SHP77 treated with DMSO at 0.1 percent for 48 hours (cell line): ENCODE measurements at places on chromosomes 4 and X.

GRCh38 chr4:39936565-39937418 is 40.9 kb downstream of the PDS5A start:
- no peak for DNase-seq

DNA sequence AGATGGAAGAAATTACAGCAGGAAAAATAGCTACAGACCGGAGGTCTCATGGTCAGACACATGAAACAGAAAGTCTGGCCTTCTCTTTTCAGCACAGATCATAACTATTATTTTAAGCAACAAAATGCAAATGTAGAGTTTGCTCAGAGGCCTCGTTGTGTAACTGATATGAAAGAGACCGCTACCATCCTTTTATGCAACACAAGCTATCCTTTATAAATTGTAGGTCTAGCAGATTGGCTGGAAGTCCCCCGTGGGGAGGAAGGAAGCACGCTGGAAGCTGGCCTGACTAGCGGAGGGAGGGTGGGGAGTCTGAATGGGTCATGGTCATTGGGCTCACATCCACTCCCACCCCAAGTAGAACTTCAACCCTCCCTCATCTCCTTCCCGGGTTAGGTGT is 27.7 kb downstream of the DMP1 start:
- DNase-seq: no peak

DNA sequence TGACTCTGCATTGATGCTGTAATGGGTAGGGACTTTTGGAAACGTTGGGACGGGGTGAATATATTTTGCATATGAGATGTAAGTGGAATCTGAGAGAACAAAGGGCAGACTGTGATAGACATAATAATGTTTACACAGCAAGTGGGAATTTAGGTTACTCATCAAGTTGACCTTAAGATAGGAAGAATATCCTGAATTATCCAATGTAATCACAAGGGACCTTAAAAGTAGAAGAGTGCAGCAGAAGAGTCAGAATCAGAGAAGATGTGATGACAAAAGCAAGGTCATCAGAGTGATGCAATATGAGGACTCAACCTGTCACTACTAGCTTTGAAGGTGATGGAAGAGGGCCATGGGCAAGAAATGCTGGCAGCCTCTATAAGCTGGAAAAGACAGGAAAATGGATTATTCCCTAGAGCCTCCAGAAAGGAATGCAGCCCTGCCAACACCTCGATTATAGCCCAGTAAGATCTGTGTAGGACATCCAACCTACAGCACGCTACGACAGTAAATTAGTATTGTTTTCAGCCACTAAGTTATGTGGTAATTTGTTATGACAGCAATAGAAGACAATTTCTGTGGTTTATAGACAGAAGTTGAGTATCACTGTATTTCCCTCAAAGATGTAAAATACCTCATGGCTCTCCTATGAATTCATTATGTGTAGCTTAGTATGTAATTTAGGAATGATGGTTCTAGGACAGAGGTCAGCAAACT is 26.4 kb downstream of the MORC4 start:
- DNase-seq: no peak

DNA sequence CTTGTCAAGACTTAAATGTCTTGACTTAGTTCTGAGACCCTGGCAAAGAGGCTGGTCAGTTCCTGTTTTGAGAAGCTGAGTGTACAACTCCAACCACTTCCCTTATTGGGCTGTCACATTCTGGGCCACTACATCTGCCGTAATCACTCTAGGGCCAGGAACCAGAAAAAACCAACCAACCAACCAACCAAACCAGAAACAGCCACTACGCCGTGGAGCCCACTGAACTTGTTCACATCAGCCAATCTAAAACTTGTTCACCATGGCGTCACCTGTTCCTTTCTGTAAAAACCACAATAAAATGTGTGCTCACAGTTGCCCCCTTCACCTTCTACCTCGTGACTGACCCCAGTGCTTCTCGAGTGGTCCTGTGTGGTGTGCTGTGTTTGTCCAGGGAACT is 107.3 kb downstream of the JADE1 start:
- no peak for DNase-seq

GRCh38 chrX:38672646-38673045 is 111.3 kb downstream of the TSPAN7 start:
- no peak for DNase-seq

DNA sequence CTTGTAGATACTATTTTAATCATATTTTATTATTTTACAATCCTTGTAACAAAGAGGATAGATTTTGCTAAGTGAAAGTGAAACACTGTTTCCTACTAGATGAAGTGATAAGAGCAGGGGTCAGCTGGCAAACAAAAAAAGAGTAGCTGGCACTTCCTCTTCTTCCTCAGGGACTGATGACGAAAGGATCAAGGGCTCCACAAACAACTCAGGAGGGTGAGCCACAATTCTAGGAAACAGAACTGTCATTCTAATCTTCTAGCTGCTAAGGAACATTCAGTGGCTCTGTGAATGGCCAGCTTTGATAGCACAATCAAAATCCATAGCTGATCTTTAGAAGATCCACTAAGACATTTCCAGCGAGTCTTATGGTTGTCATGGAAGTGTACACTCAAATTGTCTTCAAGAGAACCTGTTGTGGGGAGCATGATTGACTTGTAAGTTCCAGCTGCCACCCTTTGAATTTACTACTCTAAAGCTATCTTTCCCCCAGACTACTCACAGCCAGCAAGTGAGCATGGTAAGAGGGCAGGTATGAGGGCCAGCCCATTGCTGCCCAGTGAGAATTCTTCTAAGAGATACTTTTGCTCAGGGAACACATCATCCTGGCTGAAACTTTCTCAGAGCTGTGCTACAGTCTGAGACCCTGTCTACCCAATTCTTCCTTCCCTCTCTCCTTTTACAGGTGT is 275.7 kb upstream of the RASGEF1B start:
- DNase-seq: no peak

- DNase-seq: no peak
Measured at GRCh38 chrX:21698272-21698671, 40.1 kb upstream of the KLHL34 start.

GRCh38 chr4:156959298-156959702 is 12.3 kb downstream of the PDGFC start:
- DNase-seq: no peak

DNA sequence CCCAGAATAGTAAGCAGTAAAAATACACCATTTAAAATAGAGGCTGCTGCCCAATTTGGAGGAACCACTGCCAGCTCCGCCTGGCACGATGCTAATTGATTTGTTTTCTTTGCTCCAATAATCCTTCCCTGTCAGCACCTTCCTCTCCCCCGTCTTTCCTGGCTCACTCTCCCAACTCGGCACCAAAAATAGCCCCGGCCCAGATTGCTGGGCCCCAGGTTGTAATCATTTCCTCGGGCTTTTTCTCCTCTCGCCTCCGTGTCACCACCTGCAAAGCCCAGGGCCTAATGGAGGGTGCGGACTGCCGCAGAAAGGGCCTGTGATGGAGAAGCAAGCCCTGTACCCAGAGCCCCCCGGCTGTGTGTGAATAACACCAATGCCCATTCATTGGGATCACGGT is 197.6 kb upstream of the PSAPL1 start:
- DNase-seq: no peak

DNA sequence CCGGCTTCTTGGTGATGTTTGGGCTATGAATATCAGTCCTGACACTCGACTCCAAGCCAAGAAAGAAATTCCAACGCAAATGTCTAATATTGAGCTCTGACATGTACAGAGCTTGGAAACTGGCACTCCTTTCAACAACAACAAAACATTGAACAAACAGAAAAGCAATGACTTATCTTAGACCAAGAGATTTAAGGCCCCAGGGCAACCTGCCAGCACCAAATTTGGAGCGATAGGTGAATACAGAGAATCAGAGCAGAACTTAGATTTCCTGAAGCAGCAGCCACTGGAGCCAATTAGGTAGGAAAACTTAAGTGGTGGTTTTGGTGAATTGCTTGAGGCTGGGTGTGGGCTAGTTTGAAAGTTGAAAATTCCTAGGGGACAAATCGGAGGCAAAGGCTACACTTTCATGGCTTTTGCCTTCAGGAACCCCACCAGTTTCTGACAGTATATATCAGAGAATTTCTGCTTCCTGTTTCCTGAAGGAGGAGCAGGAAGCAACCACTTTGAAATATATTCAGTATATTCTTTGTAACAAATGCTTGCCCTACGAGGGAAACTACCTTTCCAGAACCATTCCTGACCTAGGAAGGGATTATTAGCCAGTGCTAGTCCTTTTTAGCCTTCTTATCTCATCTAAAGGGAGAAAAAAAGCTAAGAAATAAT is 10.1 kb upstream of the FMR1 start:
- no peak for DNase-seq

GRCh38 chr4:174286870-174287269 is 3.2 kb downstream of the CEP44 start:
- no peak for DNase-seq

DNA sequence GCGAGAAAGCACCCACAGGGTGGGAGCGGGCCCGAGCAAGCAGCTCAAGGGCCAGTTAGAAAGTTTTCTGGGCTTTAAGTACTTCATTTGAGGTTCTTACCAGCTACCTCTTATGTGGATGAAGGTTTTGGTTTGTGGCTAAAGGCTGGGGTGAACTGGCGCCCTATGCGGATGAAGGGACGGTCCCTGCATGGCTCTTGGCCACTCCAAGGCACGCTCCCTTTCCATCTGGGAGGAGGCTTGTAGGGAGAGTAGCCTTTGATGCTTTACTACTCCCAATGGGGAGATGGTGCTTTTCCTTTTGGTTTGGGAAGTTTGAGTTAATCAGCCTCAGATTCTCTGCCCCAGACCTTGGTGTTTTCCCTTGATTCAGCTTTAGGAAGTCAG is 17.7 kb downstream of the MRFAP1 start:
- DNase-seq: no peak

- DNase-seq: no peak
Measured at GRCh38 chr4:17709763-17710068, 71.7 kb downstream of the FAM184B start.

DNA sequence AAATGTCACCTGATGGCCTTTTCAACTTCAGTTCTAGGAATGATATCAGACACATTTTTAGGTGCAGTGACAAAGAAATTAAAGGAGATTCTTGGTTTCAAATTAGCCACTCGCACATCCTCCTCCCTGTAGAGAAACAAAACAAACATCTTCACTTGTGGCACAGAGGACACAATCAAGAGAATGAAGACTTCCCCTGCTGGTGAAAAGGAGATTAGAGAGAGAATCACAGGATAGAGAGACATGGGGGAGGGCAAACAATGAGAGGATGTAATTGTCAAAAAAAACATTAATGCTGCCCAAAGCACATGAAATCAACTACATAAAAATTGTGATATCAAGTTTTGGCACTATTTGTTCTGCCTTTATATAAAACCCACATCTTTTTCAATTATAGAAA is 34.5 kb downstream of the ACE2 start:
- no peak for DNase-seq

- no peak for DNase-seq
Measured at GRCh38 chrX:78573630-78574029, 85.5 kb downstream of the RTL3 start.

- no peak for DNase-seq
Measured at GRCh38 chrX:54473993-54474859, 21.8 kb downstream of the FGD1 start.

GRCh38 chr4:121185960-121186359 is 21.8 kb upstream of the TNIP3 start:
- no peak for DNase-seq

- DNase-seq: no peak
Measured at GRCh38 chr4:1283711-1284110, 6.0 kb upstream of the MAEA start.

DNA sequence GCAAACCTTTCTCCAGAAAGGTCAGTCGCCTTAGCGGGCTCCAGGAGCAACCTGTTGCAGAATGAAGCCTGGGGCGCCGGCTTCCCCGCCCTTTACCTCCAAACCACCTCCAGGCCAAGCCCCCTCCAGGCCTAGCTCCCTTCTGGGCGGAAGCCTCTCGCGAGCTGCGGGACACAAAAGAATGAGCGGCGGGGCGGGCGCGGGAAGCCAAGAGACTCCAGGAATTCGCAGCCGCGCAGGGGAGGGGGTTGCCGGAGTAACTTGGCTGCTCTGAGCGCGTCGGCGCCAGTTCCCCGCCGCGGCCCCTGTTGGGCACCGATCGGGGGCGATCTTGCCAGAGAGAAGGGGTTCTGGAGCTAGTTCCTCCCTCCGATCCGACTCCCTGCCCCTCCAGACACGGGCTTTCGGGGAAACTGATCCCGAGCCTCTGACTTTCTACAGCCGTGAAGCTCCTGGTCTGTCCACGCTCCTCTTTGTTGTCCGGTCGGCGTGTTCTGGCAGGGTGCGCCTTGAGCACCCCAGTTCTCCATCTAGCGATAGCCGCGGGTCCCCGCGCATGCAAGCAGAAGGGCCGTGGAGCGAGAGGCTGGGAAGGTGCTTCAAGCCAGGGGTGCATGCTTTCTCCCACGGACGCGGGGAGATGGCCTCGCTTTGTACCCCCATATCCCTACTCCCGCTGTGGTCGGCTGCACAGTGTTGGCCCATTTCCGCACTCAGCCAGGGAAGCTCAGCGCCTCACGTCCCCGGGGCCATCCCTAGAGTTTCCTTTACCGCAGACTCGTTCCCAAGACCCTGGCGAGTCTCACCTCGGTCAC is 1.2 kb downstream of the PROM1 start:
- no peak for DNase-seq

GRCh38 chr4:110878413-110878812 is 255.5 kb upstream of the PITX2 start:
- no peak for DNase-seq

GRCh38 chr4:92182736-92183407 is 120.9 kb upstream of the GRID2 start:
- DNase-seq: no peak

GRCh38 chr4:179492260-179493080 is 2050.2 kb upstream of the AGA start:
- no peak for DNase-seq

DNA sequence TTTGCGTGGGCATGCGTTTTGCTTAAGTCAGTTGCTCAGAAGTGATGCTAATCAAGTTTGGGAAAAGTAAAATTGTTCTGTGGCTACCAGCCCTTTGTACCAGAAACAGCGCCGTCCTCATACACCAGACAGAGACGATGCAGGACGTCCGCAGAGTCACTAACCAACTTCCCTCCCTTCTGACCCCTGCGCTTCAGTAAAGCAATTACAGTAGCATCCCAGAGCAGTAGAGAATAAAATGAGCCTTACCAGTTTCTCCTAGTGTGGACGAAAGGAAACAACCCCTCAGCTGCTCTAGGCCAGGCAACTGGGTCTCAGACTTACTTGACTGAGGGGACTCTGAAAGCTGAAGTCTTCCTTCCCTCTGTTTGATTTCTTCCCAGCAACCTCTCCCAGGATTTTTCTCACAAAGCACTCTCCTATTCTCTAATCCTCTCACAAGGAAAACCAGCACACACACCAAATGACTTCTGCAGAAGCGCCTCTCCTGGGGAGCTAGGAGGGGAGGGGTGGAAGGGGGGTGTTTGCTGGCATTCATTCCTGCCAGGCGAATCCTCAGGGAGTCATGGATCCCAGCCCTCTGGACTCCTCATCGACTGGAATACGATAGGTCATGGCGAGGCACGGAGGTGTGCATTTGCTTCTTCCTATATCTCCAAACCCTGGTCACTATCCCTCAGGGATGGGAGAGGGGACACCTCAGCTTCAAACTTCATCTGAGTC is 56.0 kb upstream of the MID1 start:
- DNase-seq: no peak

DNA sequence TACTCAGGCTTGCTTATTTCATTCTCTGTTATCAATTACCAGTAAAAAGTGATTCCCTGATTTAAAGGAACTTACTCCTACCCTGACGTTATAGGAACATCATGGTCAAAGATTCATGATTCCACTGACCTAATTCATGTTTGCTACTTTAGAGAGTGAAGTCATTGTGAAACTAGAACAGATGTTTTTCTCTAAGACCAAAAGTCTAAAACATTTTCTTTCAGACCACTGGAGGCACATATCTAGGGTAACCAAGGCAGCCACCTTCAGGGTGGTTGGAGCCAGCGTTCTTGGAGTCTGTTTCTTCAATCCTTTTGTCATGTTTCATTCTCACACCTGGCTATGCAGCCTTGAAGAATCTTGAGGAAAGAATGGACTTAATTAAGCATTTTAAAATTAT is 77.8 kb downstream of the GALNTL6 start:
- DNase-seq: no peak
